Prostate gland (tissue), 2 donors: ENCODE measurements at places on chromosomes 5 and 9. TPM values are rescaled to one million over a fixed set of nuclear protein-coding genes. Genes with fewer than 3 reads are reported as not detected.
A peak's percentile ranks its signal among the peaks of the same experiment; 100 is the strongest.

- no peak for DNase-seq
- H3K27me3 ChIP-seq = no peaks in the 10 kb centered on the region
- no peaks in the 10 kb centered on the region for H3K4me1 ChIP-seq
- no peak overlapping the region for H3K27ac ChIP-seq
- no peaks in the 10 kb centered on the region for H3K36me3 ChIP-seq
Measured at GRCh38 chr5:9166202-9167112, 379.4 kb downstream of the SEMA5A start.

GRCh38 chr5:111830333-111830732 lies 73.3 kb upstream of the NREP start:
- H3K4me3 ChIP-seq = no peak overlapping the region
- H3K4me1 ChIP-seq = no peaks in the 10 kb centered on the region
- H3K27ac ChIP-seq = no peak overlapping the region
- H3K27me3 ChIP-seq = no peaks in the 10 kb centered on the region

- no peaks in the 10 kb centered on the region for H3K27me3 ChIP-seq
- no peak overlapping the region for H3K4me3 ChIP-seq
- no peaks in the 10 kb centered on the region for H3K36me3 ChIP-seq
- H3K4me1 ChIP-seq = no peaks in the 10 kb centered on the region
- DNase-seq = no peak
- no peak overlapping the region for H3K27ac ChIP-seq
Measured at GRCh38 chr9:14453286-14453685, 139.3 kb upstream of the NFIB start.

DNA sequence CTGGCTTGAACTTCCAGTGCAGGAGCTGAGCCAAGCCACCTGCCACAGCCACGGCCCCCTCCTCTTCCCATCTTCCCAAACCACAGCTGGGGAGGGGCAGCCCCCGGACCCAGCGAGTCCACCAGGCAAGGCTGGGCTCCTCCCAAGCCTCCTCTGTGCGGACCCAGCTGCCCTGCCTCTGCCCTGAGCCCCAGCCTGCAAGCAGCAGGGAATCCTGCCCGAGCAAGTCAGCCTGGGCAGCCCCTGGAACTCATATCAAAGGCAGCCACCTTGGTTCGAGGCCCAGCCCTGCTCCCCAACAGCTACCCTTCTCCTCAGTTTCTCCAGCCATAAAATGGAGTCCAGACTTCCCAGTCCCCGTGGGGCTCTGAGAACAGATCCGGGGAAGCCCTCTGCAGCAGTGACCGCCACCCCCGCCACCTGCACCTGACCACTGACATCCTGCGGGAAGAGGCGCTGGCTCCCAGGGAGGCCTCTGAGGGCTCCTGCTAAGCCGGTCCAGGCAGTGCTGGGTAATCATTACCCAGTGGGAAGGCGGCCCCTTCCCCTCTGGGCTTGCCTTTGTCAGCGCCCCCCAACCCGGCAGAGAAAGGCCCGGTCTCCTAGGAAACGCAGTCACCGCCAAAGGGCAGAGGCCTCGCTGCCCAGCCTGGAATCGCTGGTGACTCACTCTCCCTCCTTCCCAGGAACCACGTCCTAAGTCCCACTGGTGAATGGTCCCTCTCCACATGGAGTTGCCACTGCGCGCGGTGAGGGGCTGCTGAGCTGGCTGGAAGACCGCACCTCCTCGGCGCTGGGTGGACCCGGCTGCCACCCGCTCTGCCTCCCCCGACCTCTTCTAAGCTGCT lies 1.5 kb downstream of the VAV2 start:
- peak overlapping the region; percentile 58 for H3K27ac ChIP-seq
- no peak for DNase-seq
- H3K4me3 ChIP-seq = peak overlapping the region; percentile 56
- no peaks in the 10 kb centered on the region for H3K4me1 ChIP-seq

GRCh38 chr9:117407436-117408022 lies 7.3 kb downstream of the ASTN2 start:
- no peaks in the 10 kb centered on the region for H3K36me3 ChIP-seq
- H3K27me3 ChIP-seq = no peaks in the 10 kb centered on the region
- DNase-seq = no peak
- no peak overlapping the region for H3K27ac ChIP-seq

The IGFBPL1 gene
- total RNA-seq = 14.3 TPM

- no peak overlapping the region for H3K4me3 ChIP-seq
- H3K36me3 ChIP-seq = no peaks in the 10 kb centered on the region
- no peaks in the 10 kb centered on the region for H3K4me1 ChIP-seq
Measured at GRCh38 chr5:81161012-81161601, 72.0 kb upstream of the CKMT2 start.

- DNase-seq = no peak
- H3K27me3 ChIP-seq = no peaks in the 10 kb centered on the region
- no peaks in the 10 kb centered on the region for H3K36me3 ChIP-seq
- H3K4me1 ChIP-seq = no peaks in the 10 kb centered on the region
Measured at GRCh38 chr9:13432904-13433303, 153.4 kb upstream of the MPDZ start.

DNA sequence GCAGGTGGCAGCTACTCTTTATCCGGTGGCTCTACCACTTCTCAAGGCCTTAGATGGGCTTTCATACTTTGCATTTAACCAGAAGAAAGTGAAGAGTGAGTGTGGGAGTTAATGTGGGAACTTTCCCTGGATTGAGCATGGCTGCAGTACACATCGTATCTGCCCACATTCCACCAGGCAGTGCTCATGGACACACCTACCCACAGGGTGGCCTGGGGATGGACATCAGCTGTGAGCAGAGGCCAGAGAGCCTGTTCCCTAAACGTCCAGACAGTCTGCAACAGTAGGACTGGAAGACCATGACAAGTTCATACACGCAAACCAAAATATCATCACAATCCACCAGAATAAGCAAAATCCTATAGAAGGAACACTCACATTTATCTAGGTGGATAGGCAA lies 213.8 kb downstream of the IRX1 start:
- H3K4me3 ChIP-seq = no peak overlapping the region
- H3K27me3 ChIP-seq = no peaks in the 10 kb centered on the region
- DNase-seq = no peak
- H3K4me1 ChIP-seq = no peaks in the 10 kb centered on the region
- H3K27ac ChIP-seq = no peak overlapping the region
- no peaks in the 10 kb centered on the region for H3K36me3 ChIP-seq

DNA sequence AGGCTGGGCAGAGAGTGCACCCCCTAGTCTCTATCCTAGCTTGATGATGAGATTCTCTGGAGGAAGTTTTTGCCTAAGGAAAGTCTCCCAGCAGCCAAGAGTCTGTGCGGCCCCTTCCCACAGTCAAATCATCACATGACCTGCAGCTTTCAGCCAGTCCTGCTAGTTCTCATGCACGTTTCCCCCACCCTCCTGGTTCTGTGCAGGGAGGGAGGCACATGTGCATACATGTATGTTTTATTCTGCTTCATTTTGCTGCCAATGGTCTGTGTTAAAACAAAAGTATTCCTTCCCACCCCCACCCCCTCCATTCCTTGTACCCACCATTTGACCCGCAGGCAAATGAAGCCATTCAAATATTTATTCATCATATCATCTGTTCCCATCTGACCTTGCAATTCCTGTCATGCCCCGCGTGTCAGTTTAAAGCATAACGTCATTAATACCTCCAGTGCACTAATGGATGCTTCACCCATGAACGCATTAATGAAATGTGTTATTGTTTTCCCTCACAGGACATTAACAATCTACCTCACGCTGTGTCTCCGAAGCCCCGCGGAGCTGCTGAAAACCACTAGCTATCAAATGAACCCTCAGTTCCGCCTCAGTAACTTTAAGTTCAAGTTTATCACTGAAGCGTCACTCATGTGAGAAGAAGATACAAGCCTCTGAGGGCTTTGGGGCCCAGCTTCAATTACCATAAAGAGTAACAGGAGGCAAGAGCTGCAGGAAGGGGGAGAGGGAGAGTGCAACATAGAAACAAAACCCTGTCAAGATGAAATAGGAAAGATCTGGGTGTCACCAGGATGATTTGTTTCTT lies 139.6 kb downstream of the RASEF start:
- no peak for DNase-seq
- no peak overlapping the region for H3K27ac ChIP-seq
- no peak overlapping the region for H3K4me3 ChIP-seq
- no peaks in the 10 kb centered on the region for H3K27me3 ChIP-seq

The OBP2B gene
- total RNA-seq = 1.6 TPM

DNA sequence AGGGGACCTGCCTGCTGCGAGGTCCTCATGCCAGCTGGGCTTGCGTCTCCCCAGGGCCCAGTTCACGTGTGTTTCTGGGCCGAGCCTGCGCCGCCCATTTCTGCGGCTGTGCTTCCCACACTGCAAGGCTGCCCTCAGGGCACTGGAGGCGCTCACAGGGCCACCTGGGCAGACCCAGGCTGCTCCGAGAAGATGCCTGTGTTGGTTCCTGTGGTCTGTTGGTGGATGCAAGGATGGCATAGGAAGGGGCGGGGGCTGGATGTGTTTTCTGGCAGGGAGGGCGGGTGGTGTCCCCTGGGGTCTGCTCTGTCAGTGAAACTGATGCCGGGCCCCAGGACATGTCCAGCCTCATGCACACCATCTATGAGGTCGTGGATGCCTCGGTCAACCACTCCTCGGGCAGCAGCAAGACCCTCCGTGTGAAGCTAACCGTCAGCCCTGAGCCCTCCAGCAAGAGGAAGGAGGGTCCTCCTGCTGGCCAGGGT lies 25.9 kb downstream of the NKD2 start:
- peaks cover 4% of the 10 kb centered on the region for H3K27me3 ChIP-seq
- no peak overlapping the region for H3K27ac ChIP-seq
- H3K4me3 ChIP-seq = no peak overlapping the region
- no peaks in the 10 kb centered on the region for H3K36me3 ChIP-seq
- no peak for DNase-seq

DNA sequence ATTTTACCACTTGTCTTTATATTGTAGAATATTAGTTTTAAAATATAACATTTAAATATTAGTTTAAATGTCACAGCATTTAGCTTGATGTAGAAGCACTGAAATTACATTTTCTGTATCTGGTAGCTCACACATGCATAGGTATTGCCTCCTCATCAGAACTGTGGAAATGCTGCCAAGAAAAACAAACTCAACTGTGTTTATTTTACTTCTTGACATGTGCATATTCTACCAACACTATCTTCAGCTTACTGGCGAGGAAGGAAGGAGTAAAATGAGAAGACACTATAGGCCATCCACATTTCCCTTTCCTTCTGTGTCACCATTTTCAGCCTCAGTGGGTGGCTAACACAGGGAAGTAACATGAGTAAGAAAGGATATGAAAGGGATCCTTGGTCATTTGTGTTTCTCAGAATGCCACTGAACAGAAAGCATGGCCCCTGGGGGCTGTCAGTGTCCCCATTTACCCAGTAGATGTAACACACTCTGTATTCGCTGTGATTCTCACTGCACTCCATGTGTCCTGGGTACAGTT lies 81.0 kb upstream of the HTR4 start:
- H3K4me1 ChIP-seq = no peaks in the 10 kb centered on the region
- no peak overlapping the region for H3K27ac ChIP-seq
- no peak for DNase-seq
- H3K36me3 ChIP-seq = no peaks in the 10 kb centered on the region
- H3K4me3 ChIP-seq = no peak overlapping the region

The ZNF454 gene
- total RNA-seq = 4.7 TPM

GRCh38 chr5:39119404-39120051 lies 45.3 kb upstream of the RICTOR start:
- DNase-seq = no peak
- H3K36me3 ChIP-seq = no peaks in the 10 kb centered on the region
- H3K4me3 ChIP-seq = no peak overlapping the region

GRCh38 chr9:135902655-135903357 lies 4.5 kb downstream of the CAMSAP1 start:
- H3K4me1 ChIP-seq = no peaks in the 10 kb centered on the region
- no peak overlapping the region for H3K27ac ChIP-seq
- DNase-seq = peak; percentile 30
- no peak overlapping the region for H3K4me3 ChIP-seq
- H3K27me3 ChIP-seq = no peaks in the 10 kb centered on the region
- H3K36me3 ChIP-seq = no peaks in the 10 kb centered on the region

- no peaks in the 10 kb centered on the region for H3K27me3 ChIP-seq
- no peak overlapping the region for H3K4me3 ChIP-seq
- H3K4me1 ChIP-seq = no peaks in the 10 kb centered on the region
- no peak overlapping the region for H3K27ac ChIP-seq
- no peaks in the 10 kb centered on the region for H3K36me3 ChIP-seq
- no peak for DNase-seq
Measured at GRCh38 chr9:20906326-20906725, 125.1 kb downstream of the HACD4 start.

DNA sequence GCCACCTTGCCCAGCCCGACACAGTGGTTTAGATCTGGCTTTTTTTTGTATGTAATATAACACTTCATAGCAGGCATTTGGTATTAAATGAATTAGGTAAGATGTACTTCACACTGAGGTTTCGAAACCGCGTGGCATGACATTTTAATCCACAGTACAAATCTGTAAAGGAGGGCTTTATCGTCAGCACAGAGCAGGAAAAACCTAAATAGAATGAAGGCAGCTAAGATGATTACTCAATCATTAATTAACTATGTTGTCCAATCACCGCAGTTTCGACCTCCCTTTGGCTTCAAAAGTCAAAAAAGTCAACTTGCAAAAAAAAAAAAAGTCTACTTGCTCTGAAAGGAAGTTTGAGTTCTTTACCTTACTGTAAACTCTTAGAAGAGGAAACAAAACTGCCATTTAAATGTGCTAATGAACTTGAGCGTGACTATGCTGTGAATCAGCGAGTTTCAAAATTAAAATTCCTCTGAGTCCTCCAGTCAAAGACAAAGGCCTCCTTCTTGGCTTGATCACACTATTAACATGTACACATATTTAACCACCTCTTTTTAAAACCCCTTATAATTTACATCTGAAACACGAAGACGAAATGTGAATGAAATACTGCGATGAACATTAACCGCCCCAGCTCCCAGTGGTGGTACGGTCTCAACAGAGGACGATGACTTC lies 698 bp upstream of the SEC24A start:
- no peaks in the 10 kb centered on the region for H3K27me3 ChIP-seq
- no peak for DNase-seq
- peak overlapping the region; percentile 78 for H3K4me3 ChIP-seq
- H3K27ac ChIP-seq = peak overlapping the region; percentile 86

DNA sequence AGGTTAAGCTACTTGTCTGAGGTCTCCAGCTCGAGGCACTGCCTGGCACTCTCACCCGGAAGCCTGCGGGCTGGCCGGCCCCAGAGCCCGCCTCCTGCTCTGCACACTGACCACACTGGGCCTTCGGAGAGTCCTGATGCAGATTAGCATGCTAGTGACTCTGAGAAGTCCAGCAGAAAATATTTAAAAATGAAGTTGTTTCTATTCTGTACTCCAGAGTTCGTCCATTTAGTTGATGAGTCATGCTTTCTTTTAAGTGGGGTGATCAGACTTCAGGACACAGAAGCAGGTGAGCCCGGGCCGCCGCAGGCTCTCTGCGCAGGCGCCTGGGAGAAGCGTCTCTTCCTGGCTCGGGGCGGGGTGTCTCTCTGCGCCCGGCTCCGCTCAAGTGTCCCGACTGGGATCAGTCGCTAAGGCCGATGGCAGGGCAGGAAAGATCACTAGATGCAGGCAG lies 32.5 kb downstream of the FAM240B start:
- H3K4me1 ChIP-seq = no peaks in the 10 kb centered on the region
- no peaks in the 10 kb centered on the region for H3K36me3 ChIP-seq
- no peaks in the 10 kb centered on the region for H3K27me3 ChIP-seq
- no peak overlapping the region for H3K4me3 ChIP-seq
- DNase-seq = peak; percentile 66

- no peak overlapping the region for H3K4me3 ChIP-seq
- H3K27me3 ChIP-seq = no peaks in the 10 kb centered on the region
- no peaks in the 10 kb centered on the region for H3K4me1 ChIP-seq
Measured at GRCh38 chr5:33595303-33595702, 154.5 kb downstream of the TARS1 start.
